CD4-positive, alpha-beta T cell treated with Interleukin-10 for 1 hour (primary cell): ENCODE measurements at places on chromosomes 6 and 20.

DNA sequence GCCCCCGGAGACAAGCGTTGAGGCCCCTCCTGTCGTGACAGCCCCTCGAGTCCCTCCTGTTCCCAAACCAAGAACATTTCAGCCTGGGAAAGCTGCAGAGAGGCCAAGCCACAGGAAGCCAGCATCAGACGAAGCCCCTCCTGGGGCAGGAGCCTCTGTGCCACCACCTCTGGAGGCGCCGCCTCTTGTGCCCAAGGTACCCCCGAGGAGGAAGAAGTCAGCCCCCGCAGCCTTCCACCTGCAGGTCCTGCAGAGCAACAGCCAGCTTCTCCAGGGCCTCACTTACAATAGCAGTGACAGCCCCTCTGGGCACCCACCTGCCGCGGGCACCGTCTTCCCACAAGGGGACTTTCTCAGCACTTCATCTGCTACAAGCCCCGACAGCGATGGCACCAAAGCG, 72.4 kb downstream of the SERAC1 start:
- no peak for DNase-seq

- DNase-seq, result no peak
Measured at GRCh38 chr6:170210026-170210390, 80.9 kb downstream of the DLL1 start.

- DNase-seq, result no peak
Measured at GRCh38 chr6:105894556-105894955, 191.6 kb upstream of the PRDM1 start.

DNA sequence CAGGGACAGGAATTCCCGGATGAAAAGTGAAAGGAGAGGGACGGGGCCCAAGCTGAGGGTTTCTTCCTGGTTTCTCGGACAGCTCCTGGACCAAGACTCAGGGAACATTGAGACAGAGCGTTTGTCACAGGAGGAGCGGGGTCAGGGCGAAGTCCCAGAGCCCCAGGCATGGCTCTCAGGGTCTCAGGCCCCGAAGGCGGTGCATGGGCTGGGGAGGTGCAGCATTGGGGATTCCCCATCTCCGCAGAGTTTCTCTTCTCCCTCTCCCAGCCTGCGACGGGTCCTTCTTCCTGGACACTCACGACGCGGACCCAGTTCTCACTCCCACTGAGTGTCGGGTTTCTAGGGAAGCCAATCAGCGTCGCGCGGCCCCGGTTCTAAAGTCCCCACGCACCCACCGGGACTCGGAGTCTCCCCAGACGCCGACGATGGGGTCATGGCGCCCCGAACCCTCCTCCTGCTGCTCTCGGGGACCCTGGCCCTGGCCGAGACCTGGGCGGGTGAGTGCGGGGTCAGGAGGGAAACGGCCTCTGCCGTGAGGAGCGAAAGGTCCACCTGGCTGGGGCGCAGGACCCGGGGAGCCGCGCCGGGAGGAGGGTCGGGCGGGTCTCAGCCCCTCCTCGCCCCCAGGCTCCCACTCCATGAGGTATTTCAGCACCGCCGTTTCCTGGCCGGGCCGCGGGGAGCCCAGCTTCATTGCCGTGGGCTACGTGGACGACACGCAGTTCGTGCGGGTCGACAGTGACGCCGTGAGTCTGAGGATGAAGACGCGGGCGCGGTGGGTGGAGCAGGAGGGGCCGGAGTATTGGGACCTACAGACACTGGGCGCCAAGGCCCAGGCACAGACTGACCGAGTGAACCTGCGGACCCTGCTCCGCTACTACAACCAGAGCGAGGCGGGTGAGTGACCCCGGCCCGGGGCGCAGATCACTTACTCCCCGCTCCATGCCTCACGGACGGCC, 54.6 kb upstream of the POLR1H start:
- DNase-seq, result peak; percentile 9

- no peak for DNase-seq
Measured at GRCh38 chr6:118895859-118896258, 1.9 kb downstream of the ASF1A start.
